ENCODE measurements at places on chromosomes 6 and 20.

GRCh38 chr6:110298411-110298810 is 59.7 kb downstream of the METTL24 start:
- DNase-seq: no peak

DNA sequence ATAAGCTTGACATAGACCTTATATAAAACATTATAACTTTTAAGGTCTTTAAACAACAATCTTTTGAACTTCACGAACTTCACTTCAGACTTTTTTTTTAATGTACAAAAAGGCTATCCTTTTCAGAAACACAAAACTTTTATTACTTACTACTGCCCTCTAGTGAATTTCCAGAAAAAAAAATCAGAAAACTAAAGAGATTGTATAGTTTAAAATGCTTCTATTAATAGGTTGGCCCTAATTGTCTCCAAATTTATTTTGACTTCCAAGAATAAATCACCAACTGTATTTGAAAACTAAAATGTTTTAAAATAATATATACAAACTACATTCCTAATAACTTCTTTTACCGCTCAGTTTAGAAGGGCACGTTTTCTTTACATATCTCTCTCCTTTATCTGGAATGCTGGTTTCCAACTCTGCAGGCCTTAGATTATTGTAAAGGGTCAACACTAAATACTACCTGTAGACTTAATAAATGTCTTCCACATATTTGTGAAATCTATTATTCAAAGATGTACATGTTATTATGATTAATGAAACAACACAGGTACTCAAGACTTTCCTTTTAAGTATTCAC is 66.8 kb downstream of the LMBRD1 start:
- no peak for DNase-seq

DNA sequence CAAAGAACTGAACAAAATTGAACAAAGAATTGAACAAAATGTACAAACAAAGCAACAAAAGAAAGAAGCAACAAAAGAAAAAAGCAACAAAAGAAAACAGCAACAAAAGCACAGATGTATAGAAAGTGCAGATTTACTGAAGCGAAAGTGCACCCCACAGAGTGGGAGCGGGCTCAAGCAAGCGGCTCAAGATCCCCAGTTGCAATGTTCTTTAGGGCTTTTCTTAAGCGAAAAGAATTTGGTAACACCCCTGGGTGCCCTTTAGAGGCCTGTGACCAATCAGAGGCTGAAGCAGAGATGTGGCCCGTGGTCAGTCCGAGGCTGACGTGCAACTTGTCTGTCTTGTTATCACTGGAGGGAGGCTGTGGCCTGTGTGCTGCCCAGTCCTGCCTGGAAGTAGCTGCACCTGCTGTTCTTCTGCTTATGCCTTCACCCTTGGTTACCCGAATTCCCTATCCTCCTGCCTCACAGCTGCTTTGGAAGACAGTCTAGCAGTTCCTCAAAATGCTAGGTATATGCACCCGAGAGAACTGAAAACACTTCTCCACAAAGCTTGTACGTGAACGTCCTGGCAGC is 13.2 kb upstream of the KIF25 start:
- DNase-seq: no peak

GRCh38 chr20:61189534-61189933 is 62.5 kb upstream of the CDH4 start:
- no peak for DNase-seq

DNA sequence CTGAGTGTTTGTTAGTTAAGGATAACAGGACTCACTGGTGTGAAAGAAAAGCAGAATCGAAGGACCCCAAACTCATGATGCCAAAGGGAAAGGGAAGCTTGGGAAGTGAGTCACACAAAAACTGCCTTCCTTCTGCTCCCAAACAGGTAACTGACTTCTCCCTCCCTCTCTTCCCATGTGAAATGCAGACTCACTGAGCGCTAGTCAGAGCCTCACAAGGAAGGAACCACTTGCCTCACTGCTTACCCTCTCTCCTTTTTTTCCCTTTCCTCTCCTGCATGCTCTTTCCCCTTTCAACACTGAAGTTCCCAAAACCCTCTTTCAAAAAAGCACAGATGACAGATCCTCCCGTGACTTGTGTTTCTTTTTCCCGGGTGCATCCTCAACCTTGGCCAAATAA is 56.4 kb downstream of the LYRM4 start:
- DNase-seq: no peak

Data from astrocyte (in vitro differentiated cells and primary cell).